Fibroblast of pulmonary artery (primary cell): ENCODE measurements at places on chromosomes 7 and 10.

GRCh38 chr10:110008518-110009339 lies 945 bp downstream of the ADD3 start:
- peak; percentile 38 for DNase-seq

DNA sequence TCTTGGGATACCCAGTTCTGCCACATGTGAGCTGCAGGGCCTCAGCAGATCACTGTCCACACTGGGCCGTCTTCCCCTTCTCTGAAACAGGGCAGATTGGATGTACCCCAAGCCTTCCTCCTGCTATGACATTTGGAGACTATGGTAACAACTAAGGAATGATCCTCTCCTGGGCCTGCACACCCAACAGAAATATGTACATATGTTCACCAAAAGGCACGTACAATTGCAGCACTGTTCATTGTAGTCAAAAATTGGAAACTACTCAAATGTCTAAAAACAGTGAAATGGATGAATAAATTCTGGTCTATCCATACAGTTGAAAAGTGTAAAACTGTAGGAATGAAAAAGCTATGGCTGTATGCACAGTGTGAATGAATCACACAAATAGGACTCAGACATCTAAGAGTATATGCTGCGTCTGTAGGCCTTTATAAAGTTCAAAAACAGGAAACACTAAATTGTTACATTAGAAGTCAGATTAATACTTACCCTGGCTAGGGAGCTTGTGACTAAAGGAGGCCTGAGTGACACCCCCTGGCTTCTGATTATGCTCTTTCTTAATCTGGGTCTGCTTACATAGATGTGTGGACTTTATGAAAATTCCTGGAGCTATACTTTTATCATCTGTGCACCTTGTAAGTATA lies 16.1 kb upstream of the XPNPEP1 start:
- DNase-seq, result no peak

- no peak for DNase-seq
Measured at GRCh38 chr10:13701157-13701919, 114.6 kb downstream of the PRPF18 start.

DNA sequence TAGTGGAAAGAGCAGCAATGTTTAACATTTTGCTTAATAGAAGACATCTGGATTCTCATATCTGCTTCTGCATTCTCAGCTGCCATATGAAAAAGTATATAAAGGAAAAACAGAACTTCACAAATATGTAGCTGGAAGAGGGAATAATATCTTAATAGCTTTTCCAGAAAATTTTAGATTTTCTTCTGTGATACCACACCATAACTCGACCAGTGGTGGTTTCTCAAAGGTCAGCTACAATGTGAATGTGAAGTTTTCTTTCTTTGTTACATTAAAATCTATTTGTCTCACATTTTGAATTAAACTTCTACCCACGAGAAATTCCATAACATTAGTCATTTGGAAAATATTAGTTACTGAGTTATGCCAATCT lies 339.8 kb downstream of the PARD3 start:
- DNase-seq, result no peak

GRCh38 chr10:78255796-78256638 lies 222.4 kb downstream of the RPS24 start:
- peak; percentile 97 for DNase-seq

GRCh38 chr7:24911213-24911603 lies 68.8 kb downstream of the OSBPL3 start:
- DNase-seq, result no peak

GRCh38 chr10:86331861-86332260 lies 34.7 kb downstream of the GRID1 start:
- DNase-seq, result no peak

DNA sequence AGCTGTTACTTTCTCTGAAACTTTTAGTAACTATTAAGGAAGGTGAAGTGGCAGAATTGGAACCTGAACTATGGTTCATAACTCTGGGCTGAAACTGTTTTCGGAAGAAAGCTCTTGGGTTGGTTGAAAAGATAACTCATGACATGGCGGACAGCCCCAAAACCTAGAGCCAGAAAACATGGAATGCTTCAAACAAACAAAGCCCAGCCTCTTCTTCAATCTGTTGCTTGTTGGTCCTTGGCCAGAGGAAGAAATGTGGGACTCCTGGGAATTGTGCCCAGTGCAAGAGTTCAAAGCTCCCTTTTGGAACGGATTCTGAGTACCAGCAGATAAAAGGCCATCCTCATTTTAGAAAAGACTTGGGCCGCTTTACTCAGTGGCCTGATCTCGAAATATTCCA lies 52.9 kb upstream of the CACNB2 start:
- DNase-seq, result peak; percentile 30

- peak; percentile 30 for DNase-seq
Measured at GRCh38 chr7:71637578-71637977, 505.6 kb downstream of the GALNT17 start.

DNA sequence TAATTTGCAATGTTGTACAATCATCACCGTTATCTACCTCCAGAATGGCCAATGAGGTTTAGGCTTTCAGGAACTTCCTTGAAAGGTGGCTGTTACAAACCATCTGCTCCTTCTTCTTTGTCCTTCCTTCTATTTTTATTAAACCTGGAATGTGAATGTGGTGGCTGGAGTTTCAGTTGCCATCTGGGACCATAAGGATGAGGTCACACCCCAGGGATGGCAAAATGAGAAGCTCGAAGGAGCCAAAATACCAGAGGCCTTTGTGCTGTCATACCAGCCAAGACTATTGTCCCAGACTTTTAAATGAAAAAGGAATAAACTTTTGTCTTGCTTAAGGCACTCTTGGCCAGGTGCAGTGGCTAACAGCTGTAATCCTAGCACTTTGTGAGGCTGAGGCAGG lies 30.9 kb upstream of the LMTK2 start:
- no peak for DNase-seq

DNA sequence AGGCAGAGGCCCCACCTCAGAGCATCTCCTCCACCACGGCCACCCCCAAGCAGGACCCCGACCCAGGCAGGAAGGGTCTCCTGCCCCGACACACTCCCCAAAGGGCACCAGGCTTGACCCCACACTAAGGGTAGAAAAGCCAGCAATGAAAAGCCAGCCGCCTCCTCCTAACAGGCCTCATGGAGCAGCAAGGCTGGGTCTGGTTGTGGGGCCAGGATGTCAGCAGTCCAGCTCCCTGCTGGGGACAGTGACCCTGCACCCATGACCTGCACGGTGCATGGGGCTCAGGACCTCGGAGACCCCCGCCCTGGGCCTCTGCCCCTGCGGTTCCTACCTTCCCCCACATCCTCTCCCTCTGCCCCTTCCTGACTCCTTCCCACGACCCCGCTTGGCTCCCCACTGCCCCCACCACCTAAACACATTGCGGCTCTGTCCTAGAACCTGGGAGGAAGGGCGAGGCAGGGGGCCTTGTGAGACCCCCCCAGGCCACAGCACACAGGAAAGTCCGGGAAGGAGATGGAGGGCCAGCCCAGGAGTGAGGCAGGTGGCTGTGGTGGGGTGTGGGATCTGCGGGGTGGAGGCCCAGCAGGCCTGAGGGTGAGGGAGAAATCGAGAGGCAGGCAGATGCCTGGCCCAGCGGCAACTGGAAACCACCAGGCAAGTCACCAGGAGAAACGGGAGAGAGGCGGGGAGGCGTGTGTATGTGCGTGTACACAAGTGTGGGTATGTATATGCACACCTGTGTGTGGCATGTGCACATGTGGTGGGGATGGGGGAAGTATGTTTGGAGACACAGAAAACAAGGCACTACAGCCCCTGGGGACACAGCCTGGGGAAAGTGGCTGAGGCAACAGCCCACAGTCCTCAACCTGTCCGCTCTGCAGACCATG lies 229.9 kb downstream of the MAD1L1 start:
- no peak for DNase-seq

GRCh38 chr10:7102557-7103349 lies 308.1 kb downstream of the SFMBT2 start:
- no peak for DNase-seq

- peak; percentile 90 for DNase-seq
Measured at GRCh38 chr10:4266416-4267085, 481.5 kb upstream of the KLF6 start.

DNA sequence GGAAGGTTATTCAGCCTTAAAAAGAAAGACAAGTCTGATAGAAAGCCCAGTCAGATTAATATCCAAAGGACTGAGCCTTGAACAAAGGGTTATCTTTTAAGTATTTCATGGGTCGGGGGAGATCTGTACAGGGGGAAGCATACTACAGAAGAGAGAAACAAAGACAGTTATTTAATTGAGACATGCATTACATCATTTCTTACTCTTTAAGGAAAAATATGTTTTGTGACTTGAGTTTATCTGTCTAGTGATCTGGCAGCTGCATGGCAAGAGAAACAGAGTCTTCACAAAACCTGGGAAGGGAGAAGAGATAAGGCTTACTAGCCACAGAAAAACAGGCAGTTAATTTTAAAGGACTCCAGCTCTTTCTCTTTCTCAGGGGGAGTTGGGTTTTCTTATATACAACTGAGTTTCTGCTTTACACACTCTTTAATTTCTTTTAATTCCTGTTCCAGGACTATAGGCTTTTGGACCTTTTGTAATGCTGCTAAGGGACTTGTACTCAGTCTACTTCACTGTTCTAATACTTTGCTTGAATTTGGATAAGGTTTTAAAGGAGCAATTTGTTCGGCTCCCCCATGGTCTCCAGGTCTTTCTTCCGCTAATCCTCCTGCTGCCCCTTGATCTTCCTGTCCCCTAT lies 20.9 kb upstream of the CYP3A43 start:
- no peak for DNase-seq

DNA sequence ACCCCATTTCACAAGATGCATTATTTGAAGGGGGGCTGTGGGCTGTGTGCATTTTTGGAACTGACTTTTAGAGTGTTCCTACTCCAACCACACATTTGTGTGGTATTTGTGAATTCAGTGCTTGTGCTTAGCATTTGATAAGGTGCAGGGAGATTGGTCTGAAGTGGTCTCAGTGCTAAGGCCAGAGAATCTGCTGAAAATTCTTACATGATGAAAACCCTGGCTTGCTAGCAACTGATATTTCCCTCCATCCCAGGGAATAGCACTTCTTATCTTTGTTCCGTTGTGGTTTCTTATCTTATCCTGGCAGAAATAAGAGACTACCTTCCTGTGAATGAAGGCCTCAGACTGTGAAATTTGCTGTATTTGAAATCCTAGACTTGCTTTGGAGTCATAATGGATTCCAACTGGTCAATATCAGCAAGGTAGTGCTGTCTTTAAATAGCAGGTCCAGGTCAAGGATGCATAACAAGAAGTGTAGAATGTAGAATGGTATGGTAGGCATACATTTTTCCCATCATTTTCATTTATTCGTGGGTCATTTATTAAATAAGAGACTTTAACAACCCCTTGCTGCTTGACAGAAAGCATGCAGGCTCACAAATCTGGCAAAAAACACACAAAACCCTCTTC lies 986.9 kb downstream of the REEP3 start:
- peak; percentile 9 for DNase-seq

- DNase-seq, result no peak
Measured at GRCh38 chr7:156881679-156882078, 11.3 kb downstream of the LMBR1 start.

- DNase-seq, result no peak
Measured at GRCh38 chr7:41045556-41046123, 657.2 kb downstream of the INHBA start.

DNA sequence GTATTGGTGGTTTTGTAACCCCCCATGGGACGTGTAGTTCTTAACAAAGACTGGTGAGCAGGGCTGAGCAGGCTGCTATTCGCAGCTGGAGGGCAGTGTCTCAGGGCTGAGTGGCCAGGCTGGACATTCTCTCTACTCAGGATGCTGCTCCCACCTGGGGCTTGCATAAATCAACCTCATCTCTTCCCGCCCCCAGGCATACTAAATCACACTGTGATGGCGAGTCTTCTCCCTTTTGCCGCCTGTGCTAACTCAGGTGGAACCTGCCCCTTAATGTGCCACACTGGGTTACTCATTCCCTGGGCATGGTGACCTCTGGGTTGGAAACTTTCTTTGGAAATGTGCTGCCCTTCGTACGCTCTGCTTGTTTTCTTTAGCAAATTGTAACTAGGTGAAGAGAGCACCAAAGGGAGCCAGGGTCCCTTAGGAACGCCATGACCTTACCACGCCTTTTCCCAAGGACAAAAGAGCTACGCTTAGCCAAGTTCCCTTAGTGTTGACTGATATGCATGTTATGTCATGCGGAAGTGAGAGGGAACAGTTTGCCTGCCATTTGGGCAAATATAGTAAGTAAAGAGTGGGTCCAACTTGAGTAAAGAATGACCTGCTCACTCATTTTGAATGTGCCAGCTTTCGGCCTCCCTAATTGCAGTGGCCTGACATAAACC lies 40.4 kb upstream of the COBL start:
- DNase-seq, result no peak
